ENCODE measurements at places on chromosomes 3 and 15.

DNA sequence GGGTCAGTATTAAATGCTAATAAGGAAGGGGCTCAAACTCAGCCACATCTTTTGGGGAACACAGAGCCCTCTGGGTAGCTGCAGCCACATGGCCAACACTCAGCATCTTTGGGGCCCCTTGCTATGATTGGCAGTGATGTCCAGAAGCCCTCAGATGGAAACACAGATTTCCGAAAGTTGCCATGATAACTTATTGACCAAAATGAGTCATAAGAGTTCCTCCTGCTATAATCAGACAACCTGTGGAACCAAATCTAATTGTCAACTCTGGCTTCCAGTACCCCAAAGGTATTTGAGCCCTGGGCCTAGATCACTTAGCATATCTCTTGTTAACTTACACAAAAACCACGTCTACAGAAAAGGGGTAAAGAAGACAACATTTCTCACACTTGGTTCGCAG is 392.2 kb downstream of the KCNH8 start:
- no peak for DNase-seq

DNA sequence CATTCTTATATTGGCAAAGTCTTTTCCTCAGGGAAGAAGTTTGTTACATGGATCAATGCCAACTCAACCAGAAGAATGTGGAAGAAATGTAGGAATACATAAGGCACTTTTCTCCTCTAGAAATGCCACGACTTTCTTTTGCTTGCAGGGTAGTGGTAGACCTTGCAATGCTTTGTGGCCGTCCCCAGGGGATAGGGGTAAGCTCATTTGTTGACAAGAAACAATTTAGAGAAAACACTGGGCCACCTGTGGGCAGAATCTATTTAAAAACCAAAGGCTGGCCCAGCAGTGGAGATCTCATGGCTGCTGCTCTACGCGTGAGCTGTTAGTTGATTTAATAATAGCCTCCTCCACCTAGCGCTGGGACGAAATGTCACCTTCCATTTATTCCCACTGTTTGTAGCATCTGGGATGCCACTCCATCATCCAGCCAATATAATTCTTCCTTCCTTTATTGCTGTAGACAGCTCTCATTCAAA is 64.6 kb upstream of the PFN2 start:
- no peak for DNase-seq

DNA sequence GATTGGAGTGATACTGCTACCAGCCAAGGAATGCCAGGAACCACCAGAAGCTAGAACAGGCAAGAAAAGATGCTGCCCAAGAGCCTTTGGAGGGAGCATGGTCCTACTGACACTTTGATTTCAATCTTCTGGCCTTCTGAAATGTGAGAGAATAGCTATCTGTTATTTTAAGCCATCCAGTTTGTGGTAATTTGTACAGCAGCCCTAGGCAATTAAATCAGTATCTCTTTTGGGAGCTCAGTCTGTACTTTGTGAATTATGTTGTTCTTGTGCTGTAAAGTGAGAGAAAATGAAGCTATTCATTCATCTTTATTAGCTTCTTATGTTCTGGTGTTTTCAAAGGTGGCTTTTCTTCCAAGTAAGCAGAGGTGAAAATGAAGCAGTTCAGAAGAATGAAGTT is 381.3 kb downstream of the PDCD6IP start:
- DNase-seq = no peak

DNA sequence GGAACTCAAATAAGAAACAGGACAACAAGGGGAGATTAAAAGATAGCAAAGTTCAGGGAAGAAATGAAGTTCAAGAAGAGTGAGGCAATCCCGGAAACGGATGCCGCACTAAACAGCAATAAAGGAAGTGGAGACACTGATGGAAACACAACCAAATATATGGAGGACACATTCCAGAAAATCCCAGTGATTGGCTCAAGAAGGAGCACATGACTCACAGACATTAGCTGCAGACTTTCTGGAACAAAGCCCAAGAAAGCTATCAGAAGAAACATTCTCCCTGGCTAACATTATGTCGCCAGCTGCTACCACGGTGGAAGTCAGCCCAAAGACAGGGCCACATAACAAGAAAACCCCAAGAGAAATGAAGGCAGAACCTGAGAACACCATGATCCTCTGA is 18.1 kb upstream of the VGLL4 start:
- no peak for DNase-seq

- no peak for DNase-seq
Observed at GRCh38 chr3:195247086-195247862, 23.7 kb downstream of the XXYLT1 start.

DNA sequence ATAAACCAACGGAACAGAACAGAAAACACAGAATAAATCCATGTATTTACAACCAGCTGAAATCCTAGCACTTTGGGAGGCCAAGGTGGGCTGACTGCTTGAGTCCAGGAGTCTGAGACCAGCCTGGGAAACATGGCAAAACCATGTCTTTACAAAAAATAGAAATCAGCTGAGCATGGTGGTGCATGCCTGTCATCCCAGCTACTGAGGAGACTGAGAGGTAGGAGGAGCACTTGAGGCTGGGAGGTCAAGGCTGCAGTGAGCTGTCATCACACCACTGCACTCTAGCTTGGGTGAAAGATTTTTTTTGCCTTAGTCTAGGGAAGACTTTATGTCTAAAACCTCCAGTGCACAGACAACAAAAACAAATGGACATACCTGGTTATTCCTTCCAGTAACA is 120.7 kb downstream of the STT3B start:
- DNase-seq = no peak

GRCh38 chr3:186380622-186381380 is 18.8 kb upstream of the DGKG start:
- DNase-seq = no peak

- DNase-seq = no peak
Observed at GRCh38 chr15:62591842-62592838, 427.1 kb upstream of the C2CD4B start.

DNA sequence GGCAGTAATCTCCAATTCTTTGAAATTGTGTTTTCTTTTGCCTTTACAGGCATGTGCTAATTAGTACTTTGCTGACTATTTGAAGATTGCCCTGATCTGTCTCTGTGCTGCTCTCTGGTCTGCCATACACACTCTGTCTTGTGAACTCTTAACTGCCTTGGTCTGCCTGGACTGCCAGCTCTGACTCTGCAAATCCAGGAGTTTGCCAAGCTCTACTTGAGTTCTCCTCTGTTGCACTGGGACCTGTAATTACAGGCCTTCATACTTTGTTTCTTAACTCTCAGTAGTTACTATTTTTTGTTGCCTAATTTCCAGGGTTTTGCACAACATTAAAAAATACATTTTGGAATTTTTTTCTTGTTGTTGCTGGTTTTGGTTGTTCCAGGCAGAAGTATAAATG is 155.0 kb downstream of the RSRC1 start:
- DNase-seq = no peak

DNA sequence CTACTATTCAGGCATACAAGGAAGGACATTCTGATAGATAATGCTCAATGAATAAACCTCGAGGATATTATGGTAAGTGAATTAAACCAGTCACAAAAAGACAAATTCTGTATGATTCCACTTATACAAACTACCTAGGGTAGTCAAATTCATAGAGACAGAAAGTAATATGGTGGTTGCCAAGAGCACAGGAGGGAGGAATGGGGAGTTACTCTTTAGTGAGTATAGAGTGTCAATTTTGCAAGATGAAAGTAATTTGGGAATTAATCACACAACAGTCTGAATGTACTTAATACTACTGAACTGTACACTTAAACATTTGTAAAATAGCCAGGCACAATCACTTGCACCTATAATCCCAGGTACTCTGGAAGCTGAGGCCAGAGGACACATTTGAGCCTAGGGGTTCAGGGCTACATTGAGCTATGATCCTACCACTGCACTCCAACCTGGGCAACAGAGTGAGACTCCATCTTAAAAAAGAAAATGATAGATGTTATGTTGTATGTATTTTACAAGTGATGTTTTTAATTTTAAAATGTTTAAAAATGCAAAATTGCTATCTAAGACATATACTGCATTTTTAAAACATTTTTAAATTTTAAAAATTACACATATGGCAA is 91.0 kb downstream of the NPAP1 start:
- no peak for DNase-seq

DNA sequence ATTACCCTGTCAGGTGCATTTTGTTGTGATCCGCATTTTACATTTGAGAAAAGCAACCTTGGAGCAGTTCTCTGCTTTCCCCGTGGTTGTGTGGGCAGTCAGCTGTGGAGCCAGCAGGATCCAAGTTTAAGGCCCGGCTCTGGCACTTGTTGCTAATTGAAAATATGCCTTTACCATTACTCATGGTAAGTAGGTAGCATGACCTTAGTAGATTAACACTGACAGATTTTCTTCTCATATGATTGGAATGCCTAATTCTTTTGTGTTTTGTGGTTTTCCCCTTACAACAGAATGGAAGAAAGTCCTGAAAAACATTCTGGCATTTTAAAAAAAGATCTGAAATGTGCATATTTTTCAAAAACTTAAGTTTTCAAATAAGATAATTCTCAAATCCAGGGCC is 246.5 kb upstream of the LRRN1 start:
- DNase-seq = no peak

- DNase-seq = no peak
Observed at GRCh38 chr3:17908399-17909191, 166.2 kb upstream of the TBC1D5 start.

DNA sequence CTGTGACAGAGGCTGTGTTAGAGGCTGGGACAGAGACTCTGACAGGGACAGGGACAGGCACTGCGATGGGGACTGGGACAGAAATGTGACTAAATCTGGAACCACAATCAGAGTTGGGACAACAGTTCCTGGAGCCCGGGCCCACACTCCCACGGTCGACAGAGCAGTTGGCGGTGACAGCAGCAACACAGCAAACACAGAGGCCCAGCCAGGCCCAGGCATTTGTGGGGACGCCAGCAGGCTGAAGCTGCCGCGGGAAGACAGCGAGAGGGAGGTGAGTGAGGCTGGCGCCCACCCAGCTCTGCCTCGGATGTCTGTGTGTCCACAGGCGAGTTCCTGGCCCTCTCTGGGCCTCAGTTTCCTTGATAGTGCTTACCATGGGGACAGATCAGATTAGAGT is 9.3 kb upstream of the HCN4 start:
- DNase-seq = no peak

GRCh38 chr3:45330510-45331295 is 57.7 kb upstream of the LARS2 start:
- DNase-seq = no peak

GRCh38 chr15:66673410-66674322 is 28.4 kb upstream of the SMAD6 start:
- DNase-seq = no peak

DNA sequence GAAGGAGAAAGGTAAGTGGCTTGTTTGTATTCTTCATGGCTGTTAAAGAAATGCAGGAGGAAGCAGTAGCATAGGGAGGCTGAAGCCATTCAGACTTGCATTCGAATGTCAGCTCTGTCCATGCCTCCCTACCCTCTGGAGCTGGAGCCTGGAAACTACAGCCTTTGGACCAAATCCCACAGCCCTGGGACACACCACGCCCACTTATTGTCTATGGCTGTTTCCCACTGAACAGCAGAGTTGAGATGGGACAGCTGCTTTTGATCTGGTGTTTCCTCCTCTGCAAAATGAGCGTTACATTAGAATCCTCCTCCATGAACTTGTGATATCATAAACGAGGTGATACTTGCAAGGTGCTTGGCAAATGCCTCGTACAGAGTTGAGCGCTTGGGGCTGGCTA is 3.6 kb downstream of the FAM107A start:
- DNase-seq = no peak

GRCh38 chr3:12716605-12717151 is 42.4 kb downstream of the TMEM40 start:
- no peak for DNase-seq

DNA sequence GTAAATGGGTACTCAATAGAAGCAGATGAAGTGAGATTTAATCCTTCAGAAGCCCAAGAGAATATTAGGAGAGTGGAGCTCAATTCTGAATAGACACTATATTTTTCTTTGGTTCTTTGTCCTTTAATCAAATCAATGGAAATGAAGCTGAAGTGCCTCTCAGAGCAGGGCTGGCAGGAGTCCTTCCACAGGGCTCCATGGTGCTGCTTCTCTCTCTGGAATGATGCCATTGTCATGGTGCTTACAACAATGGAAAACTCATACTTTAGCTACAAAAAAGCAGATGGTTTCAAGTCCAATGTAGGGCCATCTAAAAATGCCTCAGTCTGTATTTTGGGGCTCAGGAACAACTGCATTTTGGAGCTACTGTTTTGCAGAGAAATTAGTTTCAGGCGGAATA is 125.1 kb downstream of the SNRK start:
- no peak for DNase-seq

GRCh38 chr3:14113965-14114635 is 10.6 kb downstream of the CHCHD4 start:
- DNase-seq = no peak

GRCh38 chr3:42214565-42215283 is 51.3 kb downstream of the CCK start:
- DNase-seq = no peak

- no peak for DNase-seq
Observed at GRCh38 chr3:157920822-157921700, 185.2 kb downstream of the SHOX2 start.

GRCh38 chr3:138950006-138950644 is 3.1 kb downstream of the FOXL2NB start:
- DNase-seq = no peak

GRCh38 chr15:81152339-81152738 is 18.3 kb downstream of the CFAP161 start:
- no peak for DNase-seq

- no peak for DNase-seq
Observed at GRCh38 chr15:67024314-67024997, 40.9 kb upstream of the SMAD3 start.

- no peak for DNase-seq
Observed at GRCh38 chr3:53863145-53863544, 16.8 kb downstream of the IL17RB start.

DNA sequence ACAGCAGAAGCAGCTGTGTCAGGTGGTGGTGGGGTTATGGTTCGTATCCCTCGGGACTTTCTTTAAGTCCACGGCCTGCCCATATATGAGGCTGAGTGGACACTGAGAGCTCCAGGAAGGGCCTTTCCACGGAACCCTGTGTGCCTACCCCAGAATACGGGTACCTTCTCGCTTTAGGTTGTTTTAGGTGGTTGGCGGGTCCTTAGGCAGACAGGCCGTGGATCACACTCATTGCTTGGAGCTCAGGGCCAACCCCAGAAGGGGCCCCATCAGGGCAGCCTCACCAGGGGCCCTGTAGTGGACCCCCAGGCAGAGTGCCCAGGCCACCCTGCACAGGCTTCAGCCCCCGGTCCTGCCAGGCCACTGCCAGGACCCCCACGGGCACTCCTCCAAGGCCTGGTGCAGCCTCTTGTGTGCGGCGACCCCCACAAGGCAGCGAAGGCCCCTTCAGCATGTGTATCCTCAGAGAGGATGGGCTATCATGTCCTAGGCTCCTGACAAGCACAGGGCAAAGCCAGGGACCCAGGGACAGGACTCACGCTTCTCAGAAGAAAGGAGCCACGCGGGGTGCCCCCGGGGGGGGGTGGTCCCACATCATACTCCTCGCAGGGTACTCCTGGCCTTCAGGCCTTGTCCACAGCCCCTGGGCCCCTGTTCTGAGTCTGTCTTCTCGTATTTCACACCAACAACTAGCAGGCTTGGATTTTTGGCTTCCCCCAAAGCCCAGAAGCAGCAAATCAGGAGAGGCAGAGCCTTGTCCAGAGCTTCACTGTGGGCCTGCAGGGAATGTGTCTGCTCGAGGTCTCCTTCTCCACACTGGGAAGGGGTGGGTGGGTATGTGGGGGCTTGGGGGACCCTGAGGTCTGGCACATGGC is 93.4 kb downstream of the LRRK1 start:
- DNase-seq = no peak

GRCh38 chr3:193553586-193553985 is 1.1 kb downstream of the ATP13A4 start:
- DNase-seq = no peak

GRCh38 chr3:127413318-127413673 is 125.5 kb upstream of the PRR20G start:
- DNase-seq = no peak
